ENCODE measurements at places on chromosomes 1 and 21.

- peak; percentile 13 for DNase-seq
Observed at GRCh38 chr1:72530646-72531045, 248.3 kb upstream of the NEGR1 start.

GRCh38 chr1:18948048-18948912 is 8.2 kb downstream of the IFFO2 start:
- DNase-seq = peak; percentile 89

DNA sequence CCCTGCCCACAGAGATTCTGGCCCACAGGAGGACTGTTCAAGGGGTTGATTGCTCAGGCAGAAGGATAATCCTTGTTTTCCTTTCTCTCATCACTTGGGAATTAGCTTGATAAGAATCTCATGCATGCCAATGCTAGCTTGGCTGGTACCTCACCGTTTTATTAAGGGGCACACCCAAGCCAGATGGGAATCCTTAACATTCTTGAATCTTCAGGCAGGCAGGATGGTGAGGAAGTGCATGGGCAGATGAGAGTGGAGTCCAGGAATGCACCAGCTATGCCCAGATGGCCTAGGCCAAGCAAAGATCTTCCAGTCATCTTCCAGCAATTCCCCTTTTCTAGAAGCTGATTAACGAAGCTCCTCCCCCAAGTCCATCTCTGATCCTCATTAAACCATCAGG is 4.1 kb upstream of the LCE7A start:
- no peak for DNase-seq

DNA sequence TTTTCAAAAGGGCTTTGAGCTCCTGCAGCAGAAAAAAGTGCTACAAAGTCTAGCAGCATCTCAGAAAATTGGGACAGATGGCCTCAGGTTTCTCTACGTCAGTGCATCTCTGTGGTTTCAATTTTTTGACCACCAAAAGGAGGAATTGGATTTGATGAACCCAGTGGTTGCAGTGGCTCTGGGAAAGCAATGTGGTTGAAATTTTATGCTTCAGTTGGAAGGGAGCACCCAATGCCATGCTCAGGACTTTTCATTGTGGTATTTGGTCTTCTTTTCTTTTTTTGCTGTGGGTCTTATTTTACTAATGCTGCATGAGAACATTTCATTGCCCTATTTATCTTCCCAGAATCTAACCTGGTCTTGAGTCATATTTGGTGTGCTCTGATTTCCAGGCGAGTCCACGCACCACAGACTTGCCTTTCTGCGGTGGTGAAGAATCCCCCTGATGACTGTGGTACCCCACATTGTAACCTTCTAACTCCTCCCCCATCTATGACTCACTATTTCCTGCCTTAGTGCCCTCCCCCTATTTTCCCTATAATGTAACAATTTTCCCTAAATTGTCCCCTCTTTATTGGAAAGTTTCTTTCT is 56.7 kb downstream of the S1PR1 start:
- peak; percentile 97 for DNase-seq

DNA sequence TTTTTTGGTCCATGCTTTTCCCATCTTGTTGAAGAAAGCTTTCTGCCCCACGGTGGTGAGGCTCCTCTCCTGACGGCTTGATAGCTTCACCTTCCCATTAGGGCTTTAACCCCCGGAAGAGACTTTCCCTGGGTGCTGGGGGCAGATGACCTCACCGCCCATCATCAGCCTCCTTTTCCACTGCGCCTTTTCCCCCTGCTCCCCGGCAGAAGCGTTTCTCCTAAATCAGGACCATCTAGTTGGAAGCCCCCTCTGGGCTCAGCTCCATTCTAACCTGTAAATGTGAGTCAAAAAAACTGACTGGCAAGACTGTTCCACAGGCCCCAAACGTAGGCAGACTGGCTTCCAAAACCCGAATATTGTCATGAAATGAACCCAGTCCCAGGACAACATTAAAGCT is 6.7 kb downstream of the POFUT2 start:
- DNase-seq = no peak

- DNase-seq = no peak
Observed at GRCh38 chr1:64880449-64880848, 85.9 kb downstream of the JAK1 start.

- no peak for DNase-seq
Observed at GRCh38 chr1:201295346-201295745, 12.0 kb downstream of the PKP1 start.

DNA sequence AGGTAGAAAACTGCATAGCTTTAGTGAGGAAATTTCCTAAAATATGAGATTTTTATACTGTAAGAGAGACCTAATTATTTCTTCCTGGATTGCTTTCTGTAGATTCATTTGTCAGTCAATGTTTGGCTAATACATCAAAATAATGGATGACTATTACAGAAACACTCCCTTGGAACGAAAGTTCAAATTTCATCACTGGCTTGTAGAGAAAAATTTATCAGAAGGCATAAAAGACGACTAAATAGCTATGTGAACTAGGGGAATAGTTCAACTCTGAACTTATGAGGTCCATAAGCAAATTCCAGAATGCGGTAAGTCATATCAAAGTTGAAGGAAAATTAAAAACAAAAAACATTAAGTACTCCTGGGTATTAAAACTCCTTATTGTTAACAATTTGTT is 36.0 kb downstream of the WNT2B start:
- peak; percentile 16 for DNase-seq

GRCh38 chr21:46285761-46286647 is at the start of gene YBEY:
Gene YBEY, plus strand, starts transcription at chr21:46286342. Its CDS starts 572 bp downstream, at chr21:46286914.
- DNase-seq = peak; percentile 93

- DNase-seq = no peak
Observed at GRCh38 chr1:29650476-29650875, 414.2 kb downstream of the PTPRU start.

DNA sequence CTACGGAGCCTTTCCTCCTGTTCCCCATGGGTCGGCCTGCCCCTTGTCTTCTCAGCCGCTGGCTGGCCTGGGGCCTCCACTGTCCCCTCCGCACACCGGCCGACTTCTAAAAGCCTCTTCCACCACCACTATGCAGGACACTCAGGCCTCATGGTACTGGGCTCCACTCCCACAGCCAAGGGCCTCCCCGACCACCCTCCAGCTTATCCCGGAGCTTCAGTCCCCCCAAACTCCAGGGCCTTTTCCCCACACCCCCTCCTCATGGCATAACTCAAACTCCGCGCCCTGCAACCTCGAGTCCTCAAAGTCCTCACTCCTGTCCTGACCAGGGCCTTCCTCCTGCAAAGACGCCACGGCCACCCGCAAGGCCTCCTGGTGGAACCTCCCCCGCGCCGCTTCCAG is 2.0 kb downstream of the LRRC41 start:
- DNase-seq = no peak

- DNase-seq = no peak
Observed at GRCh38 chr1:234216116-234216703, 157.0 kb upstream of the COA6 start.

GRCh38 chr1:14946684-14947238 is 206.8 kb upstream of the TMEM51 start:
- DNase-seq = peak; percentile 69

- no peak for DNase-seq
Observed at GRCh38 chr1:209911746-209912145, 26.3 kb upstream of the SYT14 start.

DNA sequence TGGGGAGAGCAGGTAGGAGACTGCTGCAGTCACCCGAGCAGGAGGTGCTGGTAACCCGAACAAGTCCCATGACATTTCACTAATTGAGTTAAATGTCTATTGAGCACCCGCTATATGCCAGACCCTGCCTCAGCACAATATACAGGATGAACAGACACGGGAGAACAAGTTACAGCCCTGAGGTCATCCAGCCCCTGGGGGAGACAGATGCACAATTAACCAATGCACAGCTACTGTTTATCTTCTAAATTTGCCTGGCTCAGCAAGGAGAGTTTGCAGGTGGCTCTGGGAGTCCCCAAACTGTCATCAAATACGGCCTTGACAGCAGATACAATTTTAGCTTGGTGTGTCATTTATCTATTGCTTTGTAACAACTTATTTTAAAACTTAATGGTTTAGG is 18.1 kb downstream of the CITED4 start:
- no peak for DNase-seq

DNA sequence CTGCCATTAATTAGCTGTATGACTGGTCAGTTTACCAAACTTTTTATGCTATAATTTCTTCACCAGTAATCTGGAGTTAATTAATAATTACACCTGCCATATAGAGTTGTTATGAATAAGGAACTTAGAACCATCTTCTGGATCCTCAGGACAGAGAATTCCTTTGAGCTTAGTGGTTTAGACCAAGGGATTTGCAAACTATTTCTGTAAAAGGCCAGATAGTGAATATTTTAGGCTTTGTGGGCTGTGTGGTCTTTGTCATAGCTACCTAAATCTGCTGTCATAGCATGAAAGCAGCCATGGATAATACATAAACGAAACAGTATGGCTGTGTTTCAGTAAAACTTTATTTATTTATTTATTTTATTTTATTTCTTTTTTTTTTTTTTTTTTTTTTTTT is 9.0 kb downstream of the TIMM17A start:
- DNase-seq = peak; percentile 33

- no peak for DNase-seq
Observed at GRCh38 chr21:46347791-46348381, 23.9 kb downstream of the PCNT start.

DNA sequence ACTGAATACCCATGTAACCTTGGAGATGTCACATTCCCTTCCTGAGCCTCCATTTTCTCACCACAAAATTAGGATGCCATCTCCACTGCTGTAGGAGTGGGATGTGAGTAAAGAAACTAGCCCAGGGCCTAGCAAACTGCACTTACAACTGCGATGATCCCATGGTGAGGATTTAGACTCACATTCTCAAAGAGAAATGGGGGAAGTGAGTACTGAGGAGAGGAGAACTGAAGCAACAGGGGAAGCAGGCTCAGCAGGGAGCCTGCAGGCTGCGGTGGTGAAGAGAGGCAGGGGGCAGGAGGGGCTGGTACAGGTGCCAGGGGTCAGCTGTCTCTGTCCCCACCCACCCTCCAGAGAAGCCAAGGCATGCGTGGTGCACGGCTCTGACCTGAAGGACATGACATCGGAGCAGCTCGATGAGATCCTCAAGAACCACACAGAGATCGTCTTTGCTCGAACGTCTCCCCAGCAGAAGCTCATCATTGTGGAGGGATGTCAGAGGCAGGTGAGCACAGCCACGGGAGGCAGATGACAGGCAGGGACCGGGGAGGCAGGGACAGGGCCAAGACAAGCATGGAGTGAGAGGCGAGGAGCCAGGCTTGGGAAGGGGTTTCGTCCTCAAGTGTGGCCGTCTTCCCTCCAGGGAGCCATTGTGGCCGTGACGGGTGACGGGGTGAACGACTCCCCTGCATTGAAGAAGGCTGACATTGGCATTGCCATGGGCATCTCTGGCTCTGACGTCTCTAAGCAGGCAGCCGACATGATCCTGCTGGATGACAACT is 16.4 kb upstream of the ATP1A4 start:
- no peak for DNase-seq

- DNase-seq = no peak
Observed at GRCh38 chr1:64290420-64290819, 87.0 kb downstream of the UBE2U start.

DNA sequence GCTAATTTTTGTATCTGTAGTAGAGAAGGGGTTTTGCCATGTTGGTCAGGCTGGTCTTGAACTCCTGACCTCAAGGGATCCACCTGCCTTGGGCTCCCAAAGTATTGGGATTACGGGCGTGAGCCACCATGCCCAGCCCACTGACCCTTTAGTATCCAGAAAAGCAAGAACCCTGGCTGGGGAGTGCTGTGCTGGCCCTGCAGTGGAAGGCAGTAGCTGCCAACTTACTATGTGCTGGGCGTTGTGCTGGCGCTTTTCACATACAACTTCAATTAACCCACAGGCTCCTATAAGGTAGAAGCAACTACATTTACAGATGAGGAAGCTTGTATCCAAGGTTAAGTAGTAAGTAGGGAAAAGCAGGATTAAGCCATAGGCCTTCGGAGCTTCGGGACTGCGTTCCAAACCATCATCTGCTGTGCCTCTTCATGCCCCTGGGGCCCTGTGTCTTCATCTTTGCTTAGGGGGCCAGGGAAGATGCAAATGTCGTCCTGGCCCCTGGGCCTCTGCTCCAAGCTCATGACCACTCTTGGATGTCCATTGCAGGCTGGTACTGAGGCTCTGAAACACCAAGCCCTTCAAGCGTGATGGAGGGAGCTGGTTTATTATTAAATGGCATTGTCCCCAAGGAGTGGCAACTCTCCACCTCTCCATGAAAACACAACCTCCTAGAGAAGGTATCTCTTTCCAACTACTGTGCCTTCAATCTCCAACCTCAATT is 8.7 kb upstream of the CPLANE2 start:
- no peak for DNase-seq

DNA sequence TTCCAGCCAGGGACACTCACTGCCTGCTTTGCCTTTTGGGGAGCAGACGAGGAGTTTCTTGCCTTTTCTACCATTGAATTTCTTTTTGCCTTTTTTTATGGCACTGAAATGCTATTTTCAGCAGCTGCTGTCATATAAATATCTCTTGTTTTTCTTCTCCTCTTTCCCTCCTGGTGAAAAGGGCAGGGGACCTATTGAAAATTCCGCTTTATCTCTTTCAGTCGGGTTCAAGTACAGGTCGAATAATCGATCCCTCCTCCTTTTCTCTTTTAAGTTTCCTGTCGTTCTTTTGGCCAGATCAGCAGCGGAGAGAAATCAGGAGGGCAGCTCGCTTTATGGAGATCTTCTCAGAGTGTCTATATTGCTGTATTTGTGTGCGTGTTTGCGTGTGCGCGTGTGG is 67.4 kb upstream of the CASZ1 start:
- no peak for DNase-seq

- peak; percentile 42 for DNase-seq
Observed at GRCh38 chr1:221032637-221033280, 153.5 kb downstream of the HLX start.

DNA sequence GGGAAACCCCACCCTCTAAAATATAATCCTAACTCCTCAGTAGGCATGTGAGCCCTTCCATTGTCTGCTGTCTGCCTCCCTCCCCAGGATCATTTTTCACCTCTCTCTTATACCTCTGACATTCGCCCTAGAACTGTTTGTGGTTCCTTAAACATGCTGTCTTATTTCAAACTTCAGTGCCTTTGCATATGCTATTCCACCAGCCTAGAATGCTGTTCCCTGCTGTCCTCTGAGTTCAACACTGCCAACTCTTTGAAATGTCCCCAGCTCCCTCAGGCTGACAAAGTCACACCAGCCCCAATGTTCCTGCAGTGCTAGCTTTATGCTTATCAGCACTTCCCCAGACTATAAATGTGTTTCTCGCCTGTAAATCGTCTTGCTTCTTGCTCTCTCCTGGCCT is 119.5 kb downstream of the HIVEP3 start:
- no peak for DNase-seq

GRCh38 chr1:118717893-118718292 is 270.2 kb downstream of the TBX15 start:
- peak; percentile 26 for DNase-seq

Measured in M059J (cell line).